ENCODE measurements at places on chromosomes 7 and 10.

DNA sequence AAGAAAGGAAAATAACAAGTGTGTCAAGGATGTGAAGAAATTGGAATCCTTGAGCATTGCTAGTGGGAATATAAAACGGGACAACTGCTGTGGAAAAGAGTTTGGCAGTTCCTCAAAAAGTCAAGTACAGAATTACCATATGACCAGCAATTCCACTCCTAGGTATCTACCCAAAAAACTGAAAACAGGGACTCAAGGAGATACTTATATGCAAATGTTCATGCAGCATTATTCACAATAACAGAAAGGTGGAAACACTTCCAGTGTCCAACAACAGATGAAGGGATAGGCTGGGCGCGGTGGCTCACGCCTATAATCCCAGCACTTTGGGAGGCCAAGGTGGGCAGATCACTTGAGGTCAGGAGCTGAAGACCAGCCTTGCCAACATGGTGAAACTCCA, 33.5 kb downstream of the HSPA12A start:
- DNase-seq, result no peak

GRCh38 chr10:58393317-58393716, 8.1 kb downstream of the TFAM start:
- DNase-seq, result no peak

DNA sequence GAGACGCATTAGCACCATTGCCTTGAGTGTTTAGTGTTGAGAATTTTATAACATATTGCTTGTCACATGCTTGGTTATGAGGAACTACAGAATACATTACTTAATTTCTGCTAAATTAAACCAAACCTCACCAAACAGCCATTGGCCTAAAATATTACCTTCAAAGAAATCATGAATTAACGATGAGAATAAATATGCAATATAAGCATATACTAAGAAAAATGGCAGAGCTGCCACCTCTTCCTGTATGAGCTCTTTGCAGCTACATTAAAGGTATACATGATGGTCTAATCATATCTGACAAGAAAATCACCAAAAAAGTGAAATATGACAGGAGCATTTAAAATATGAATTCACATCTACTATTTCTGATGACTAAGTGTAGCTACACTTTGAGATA, 5.2 kb upstream of the RHEB start:
- DNase-seq, result no peak

GRCh38 chr7:18290223-18290622, 205.3 kb upstream of the HDAC9 start:
- DNase-seq, result no peak

GRCh38 chr10:85610381-85611092, 756.1 kb downstream of the GRID1 start:
- DNase-seq, result no peak

DNA sequence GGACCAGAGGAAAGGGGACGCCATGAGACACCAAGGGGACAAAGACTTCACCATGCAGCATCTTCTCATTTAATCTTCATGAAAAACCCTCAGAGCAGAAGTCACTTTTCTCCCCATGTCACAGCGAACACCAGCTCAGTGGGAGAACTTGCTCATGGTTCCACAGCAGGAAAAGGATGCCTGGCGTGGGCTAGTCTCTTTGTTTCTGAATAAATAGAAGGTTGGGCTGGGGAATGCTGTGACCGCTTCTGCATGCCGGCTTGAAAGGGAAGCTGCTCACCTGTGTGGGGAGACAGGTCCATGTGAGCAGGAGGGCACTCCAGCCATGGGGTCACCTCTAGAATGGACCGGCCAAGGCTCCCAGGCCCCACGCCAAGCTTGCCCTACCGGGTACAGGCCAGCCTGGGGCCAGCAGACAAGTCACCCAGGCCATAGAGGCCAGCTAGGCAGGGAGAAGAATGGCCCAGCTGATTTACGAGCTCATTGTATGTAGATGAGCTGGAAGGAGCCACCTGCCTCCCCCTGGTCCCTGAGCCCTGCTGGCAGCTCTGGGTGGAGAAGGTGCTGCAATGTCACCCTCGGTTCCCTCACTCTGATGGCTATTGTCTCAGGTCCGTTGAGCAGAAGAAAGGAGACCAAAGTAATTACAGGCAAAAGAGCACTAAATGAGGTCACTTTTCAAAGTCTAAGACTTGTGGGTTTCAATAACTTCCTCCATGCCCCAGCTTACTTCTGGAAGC, 82.0 kb upstream of the PDZD8 start:
- no peak for DNase-seq

DNA sequence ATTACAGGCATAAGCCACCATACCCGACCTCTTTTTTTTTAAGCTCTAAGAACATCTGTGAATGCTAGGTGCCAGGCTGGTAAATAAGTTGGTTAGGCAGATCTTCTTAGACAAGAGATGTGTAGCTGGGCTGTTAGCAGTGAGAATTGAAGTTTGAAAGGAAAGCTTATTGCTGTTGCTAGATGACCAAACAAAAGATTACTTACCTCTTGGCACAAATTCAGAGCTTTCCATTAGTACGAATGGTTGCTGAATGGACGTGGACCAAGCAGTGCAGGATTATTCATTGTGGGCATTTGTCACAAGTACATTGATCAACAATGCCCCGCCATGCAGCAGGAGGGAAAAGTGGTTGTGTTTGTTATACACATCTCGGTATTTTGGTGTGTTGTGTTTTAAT, 131.2 kb downstream of the GFRA1 start:
- DNase-seq, result no peak

DNA sequence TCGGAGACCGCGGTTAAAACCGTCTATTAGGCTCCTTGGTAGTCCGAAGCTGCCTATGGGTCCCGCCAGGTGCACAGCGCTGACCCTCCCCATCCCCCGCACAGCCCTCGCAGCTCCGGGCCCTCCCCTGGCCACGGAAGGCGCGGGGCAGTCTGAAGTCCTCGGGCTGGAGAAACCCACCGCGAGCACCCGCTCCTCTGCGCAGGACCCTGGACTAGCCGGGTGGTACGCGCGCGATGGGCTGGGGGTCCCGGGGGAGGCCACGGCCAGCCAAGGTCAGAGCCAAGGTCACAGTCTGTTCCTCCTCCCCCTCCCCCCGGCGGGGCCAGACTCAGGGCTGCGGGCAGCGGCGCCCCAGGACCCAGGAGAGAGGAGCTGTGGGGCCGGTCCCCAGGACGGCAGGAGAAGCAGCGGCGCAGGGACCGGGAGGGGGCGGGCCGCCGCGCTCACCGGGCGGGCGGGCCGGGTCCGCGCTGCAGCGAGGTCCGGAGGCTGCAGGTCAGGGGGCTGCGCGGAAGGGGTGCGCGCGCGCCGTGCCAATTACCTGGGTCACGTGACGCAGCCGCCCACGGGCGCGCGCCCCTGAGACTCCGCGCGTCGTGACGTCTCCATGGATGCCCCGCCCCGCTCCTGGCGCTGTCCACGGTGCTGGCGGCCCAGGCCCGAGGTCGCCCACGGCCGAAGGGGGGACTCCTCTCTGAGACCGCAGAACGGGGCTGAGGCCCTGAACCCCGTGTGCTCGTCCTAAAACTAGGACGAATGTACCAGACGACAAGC, at the start of gene OGDHL:
TSS of gene OGDHL (minus strand) at position 535 of the 777 bp plus-strand sequence. CDS start 3,731 bp downstream, outside the sequence.
- DNase-seq, result peak; percentile 24

- no peak for DNase-seq
These were observed 138.1 kb upstream of the UNC5B start for GRCh38 chr10:71074176-71074755.

- no peak for DNase-seq
These were observed 218.2 kb downstream of the ANK3 start for GRCh38 chr10:60171436-60172013.

GRCh38 chr7:78222001-78222751, 423.6 kb downstream of the PHTF2 start:
- DNase-seq, result no peak

- no peak for DNase-seq
These were observed 90.1 kb downstream of the NPSR1 start for GRCh38 chr7:34747867-34748727.

DNA sequence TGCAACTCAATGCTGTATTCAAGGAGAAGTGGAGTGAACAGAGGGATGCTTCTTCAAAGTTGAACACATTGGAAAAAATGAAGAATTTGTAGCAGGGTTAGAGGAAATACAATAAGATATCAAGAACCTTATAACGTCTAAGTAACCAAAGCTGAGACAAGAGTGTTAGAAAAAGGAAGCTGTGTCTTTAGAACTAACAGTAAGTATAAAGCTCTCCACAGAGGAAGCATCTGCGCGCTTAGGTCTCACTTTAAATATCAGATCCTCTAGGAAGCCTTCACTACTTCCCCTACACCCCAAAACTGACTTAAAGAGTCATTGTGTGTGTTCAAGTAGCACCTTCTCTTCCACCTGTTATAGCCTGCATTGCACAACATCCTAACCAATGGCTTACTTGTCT, 43.0 kb downstream of the CH25H start:
- DNase-seq, result peak; percentile 58

GRCh38 chr7:36045326-36045725, 107.7 kb upstream of the EEPD1 start:
- no peak for DNase-seq

GRCh38 chr7:26398756-26399509, 107.3 kb downstream of the SNX10 start:
- DNase-seq, result peak; percentile 72

- no peak for DNase-seq
These were observed 542.3 kb upstream of the TPK1 start for GRCh38 chr7:145378197-145378596.

DNA sequence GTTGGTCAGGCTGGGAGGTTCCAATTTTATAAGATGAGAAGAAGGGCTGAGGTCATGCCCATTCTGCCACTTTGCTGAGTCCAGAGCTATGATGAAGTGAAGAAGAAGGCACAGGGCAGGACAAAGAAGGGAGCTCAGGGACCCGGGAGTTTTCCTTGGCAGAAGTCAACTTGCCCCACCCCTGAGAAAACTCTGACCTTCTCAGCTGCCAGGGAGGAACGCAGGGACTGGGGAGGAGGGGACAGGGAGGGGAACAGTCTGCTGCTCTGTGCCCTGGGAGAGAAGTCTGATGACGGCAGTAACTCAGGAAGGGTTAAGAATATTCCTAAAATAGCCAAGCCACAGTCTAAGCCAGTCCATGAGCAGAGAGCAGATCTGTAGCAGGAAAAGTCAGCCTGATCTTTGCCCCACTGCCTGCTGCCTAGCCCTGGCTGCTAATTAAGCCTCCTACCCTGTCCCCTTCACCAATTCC, 11.7 kb downstream of the ADIRF start:
- no peak for DNase-seq

DNA sequence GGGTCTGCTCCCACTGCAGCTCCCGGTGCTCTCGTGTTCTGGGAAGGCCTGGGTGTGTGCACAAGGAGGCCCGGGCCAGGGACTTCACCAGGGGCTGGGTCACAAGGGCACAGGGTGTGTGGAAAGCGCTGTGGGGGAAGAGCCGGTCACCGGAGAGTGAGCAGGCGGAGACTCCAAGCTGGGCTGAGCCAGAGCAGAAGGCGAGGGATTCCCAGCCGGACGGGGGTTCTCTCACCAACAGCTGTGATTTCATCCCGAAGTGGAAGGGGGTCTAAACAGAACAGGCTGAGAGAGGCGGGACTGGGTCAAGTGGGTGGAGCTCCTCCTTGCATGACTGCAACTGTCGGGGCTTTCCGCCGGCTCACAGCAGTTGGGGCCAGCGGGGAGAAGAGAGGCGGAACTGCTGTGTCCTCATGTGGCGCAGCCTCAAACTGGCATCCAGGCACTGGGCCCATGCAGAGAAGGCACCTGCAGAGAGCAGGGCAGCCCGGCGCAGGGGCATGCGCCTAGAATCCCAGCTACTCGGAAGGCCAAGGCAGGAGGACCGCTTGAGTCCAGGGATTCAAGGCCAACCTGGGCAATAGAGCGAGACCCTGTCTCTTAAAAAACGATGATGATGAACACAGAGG, 7.6 kb upstream of the ORAI2 start:
- DNase-seq, result peak; percentile 21

DNA sequence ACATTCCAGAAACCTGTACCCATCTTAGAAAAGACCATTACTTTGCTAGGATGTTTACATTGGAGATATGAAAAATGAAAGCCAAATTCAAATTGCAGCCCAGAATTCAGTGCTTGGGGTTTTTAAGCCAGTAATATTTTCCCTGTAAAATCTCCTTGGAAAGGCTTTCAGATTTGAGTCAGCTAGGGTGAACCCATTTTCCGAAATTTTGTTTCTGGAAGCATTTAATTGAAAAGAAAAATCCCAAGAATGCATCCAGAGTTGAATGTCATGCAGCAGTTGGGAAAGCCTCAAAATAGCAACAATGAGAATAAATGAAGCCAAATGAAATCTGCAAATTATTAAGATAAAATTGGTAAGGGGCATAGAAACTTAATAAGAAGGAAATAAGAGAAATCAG, 106.4 kb downstream of the BMPER start:
- no peak for DNase-seq

DNA sequence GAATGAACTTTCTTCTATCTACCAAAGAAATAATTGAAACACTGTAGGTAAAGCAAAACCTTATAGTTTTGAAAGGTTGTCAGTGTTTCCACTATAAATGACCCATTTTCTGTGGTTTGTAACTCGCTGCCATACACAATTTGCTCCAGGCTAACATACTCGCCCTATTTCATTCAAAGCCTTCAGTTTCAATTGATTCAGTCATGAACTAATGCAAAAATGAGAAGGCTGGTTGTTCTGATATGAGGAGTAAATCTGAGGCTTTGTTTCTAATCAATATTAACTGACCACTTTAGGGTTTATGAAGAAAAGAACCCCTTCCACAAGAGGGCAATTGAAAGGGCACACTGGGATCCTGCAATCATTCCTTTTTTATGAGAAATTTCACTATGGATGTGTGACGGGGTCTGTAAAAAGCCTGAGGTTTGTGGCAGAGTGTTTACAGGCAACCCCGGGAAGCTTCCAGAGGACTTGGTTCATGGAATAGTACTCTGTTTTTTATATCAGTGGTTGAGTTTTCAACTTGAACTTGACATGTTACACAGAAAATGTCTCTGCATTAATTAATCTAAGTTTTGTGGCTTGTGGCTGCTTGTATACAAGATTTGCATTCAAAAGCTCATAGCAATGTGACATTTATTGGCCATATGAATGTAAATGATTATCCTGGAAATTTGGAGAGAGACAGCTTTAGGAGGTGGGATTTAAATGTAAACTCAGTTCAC, 133.2 kb downstream of the NRP1 start:
- no peak for DNase-seq

GRCh38 chr7:79734181-79734580, 280.7 kb upstream of the MAGI2 start:
- DNase-seq, result no peak

DNA sequence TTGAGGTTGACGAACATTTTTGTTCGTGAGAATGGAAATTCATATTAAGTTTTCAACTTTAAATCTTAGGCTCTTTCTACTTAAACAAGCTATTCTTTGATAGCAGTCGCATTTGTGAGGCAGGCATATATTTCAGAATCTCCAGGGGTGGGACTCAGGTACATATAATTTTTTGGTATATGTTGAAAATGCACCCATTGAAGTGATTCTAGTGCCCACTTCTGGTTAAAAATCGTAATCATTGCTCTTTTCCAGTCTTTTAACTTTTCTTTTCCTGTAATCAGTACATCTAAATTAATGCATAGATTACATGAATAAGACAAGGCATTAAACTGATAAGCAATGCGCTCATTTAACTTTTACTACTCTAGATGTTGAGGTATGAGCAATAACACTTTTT, 67.8 kb downstream of the ZNRF2 start:
- DNase-seq, result no peak
